Stimulated activated CD4-positive, alpha-beta T cell treated with anti-CD3 and anti-CD28 coated beads, Interleukin-2, amount 100 ng/mL, for 24 hours (primary cell): ENCODE measurements at places on chromosomes 4 and X.

DNA sequence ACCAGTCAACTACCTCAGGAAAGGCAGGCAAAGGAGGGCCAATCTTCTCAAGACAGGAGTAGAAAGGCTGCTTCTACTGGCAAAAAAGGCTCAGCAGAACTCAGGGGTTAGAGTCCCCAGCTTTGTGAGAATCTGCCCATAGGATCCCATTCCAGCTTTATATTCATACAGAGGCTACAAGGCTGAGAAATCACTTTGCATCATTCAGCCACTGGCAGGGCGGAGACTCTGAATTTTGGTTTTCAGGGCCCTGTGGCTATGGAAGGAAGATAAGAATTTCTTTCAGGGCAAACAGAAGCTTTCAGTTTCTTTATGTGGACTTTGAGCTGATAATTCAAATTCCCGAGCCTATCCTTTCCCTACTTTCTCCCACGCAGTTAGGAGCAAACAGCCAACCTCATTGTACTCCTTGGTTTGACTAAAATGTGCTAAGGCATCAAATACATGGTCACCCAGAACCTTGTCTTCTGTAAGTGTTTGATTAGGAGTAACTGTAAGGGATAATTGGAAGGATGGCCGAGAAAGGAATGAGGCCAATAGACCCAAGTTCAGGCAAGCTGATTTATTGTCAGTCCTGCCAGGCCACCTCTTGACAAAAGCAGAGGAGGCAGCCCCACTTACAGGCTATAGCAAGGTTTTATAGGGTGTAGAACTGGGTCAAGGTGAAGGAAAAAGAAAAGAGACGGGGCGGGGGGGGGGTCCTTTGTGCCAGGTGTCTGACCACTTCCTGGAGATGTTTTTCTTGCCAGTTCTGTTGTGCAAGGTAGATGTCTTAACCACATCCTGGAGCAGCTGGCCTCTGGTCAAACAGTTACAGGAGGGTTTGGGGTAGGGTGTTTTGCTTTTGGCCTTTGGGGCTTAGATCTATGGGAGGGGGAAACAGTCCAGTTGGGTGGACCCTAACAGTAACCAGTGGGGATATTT is 165.3 kb upstream of the PPP1R2C start:
- DNase-seq = no peak

- no peak for DNase-seq
These were observed 370.2 kb upstream of the GRIA3 start for GRCh38 chrX:122813876-122814275.

- DNase-seq = no peak
These were observed 203.1 kb downstream of the FBXO8 start for GRCh38 chr4:174080361-174080760.

GRCh38 chr4:91267543-91267942 is 1036.2 kb upstream of the GRID2 start:
- DNase-seq = no peak

- peak; percentile 19 for DNase-seq
These were observed 146.3 kb upstream of the RPS6KA3 start for GRCh38 chrX:20412871-20413486.

- DNase-seq = no peak
These were observed 134.3 kb downstream of the BMPR1B start for GRCh38 chr4:94892051-94892450.

DNA sequence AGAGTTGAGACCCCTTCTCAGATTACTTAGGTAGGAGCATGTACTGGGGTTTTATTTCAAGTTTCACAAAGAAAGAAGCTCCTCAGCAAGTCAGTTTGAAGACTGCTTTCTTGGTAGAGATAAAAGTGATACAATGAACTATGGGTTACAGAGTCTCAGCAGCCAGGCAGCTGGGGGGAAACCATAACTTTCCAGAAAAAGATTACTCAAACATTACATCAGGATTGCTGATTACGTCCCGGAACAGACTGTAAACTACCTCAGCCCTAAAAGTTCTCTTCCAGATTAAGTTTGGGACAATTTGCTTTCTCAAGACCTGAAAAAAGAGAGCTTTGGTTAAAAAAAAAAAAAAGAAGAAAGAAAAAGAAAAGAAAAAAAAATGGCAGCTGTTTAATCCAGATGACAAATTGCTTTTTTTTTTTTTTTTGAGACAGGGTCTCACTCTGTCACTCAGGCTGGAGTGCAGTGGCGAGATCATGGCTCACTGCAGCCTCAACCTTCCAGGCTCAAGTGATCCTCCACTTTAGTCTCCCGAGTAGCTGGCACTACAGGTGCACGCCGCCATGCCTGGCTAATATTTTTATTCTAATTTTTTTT is 16.6 kb downstream of the SAT1 start:
- DNase-seq = no peak

- peak; percentile 62 for DNase-seq
These were observed at the start of gene PHKA2 for GRCh38 chrX:18983666-18984380. Gene PHKA2 (minus strand): TSS chrX:18984114. CDS start chrX:18983932, 182 bp downstream.

- no peak for DNase-seq
These were observed 436.7 kb upstream of the AADAT start for GRCh38 chr4:170526471-170526870.

- DNase-seq = no peak
These were observed 2.0 kb upstream of the SYP start for GRCh38 chrX:49202022-49202421.

GRCh38 chr4:133152330-133152821 is 3.3 kb downstream of the PCDH10 start:
- DNase-seq = no peak

- DNase-seq = no peak
These were observed 65.3 kb downstream of the ENOPH1 start for GRCh38 chr4:82495666-82496065.

DNA sequence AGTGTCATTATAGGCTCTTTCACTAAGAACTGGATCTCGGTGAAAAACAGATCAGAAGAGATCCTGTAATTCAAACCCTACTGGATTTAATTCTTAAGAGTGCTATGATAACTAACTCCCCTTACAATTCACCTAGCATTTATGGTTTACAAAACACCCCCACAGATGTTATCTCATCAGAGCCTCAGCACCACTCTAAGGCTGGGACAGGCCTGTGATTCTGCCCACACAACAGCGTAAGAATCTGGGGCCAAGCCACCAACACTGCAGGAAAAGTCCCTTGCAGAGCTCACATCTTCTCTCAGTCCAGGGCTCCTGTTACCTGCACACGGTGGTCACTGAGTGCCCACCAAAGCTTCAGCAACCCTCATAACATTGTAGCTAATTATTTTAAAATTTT is 8.9 kb downstream of the MFAP3L start:
- no peak for DNase-seq

GRCh38 chr4:24805067-24805466 is 9.7 kb downstream of the SOD3 start:
- DNase-seq = no peak

GRCh38 chrX:39459204-39459603 is 638.6 kb downstream of the BCOR start:
- DNase-seq = no peak

- no peak for DNase-seq
These were observed at the start of gene BMP3 for GRCh38 chr4:81030061-81030980. Gene BMP3 (plus strand): TSS chr4:81030708. CDS start chr4:81031285, 577 bp downstream.

DNA sequence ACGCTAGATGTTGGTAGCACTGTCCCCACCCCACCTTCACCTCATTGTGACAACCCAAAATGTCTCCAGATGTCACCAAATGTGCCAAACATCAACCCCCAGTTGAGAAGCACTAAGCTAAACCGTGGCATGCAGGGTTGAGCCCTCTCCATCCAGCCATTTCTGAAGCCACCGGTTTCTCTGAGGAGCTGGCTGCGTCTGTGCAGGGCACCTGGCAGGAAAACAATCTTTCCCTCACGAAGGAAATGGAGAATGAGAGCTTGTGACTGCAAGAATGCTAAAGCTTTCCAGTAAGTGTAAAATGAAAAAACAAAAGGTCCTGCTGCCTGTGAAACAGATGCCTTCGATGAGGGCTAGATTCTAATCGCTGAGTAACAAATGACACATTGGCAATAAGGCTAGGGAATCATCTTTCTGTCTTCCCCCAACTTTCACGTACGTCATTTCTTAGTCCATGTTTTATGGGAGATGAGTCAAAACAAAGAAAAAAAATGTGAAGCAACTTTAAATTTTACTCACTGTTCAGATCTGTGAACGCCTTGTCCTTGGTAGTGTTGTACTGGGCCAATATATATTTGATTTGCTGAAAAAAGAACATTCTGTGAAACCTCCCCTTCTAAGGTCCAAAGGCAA is 59.9 kb downstream of the PROM1 start:
- no peak for DNase-seq

DNA sequence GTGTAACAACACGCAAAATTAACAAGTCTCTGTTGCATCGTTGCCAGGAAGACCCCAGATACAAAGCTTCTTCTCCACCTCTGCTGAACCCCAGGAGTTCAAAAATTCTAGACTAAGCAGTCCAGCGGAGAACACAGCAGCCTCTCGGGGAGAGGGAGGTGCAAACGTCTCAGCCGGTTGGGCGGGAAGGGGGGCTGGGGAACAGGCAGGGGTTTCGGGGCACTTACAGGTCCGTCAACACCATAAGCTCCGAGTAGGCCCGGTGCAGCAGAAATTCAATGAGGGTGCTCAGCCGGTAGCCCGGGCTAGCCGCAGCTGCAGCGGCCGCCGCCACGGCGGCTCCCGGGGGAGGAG is 394 bp downstream of the MED14 start:
- peak; percentile 25 for DNase-seq

DNA sequence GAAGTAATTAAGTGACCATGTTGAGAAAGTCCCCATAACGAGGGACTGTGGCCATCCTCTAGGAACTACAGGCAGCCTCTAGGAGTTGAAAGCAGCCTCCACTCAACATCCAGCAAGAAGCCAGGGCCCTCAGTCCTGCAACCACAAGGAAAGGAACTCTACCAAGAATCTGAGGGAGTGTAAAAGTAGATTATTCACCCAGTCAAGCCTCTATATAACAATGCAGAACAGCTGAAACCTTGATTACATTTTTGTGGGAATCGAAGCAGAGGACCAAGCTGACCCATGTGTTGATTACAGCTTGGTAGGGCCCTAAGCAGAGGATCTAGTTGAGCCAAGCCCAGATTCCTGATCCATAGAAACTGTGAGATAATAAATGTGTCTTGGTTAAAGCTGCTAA is 17.1 kb downstream of the RPS6KA6 start:
- no peak for DNase-seq

GRCh38 chr4:147220833-147221232 is 260.1 kb upstream of the EDNRA start:
- DNase-seq = no peak

DNA sequence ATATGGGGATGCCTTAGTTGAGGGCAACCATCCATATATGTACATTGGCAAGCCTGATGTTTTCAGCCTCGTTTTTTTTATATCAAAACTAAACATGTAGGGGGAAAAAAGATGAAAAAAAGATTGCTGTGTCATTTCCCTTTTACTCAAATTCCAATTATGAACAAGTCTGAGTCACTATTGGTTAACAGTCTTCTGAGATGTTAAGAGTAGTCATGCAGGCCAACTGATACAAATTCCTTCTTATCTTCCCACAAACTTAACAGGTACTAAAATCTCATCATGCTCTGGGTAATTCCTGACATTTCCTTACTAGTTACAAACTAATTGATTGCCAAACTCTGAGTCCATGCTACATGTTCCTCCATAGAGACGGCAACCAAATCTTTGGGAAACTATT is 222.1 kb downstream of the FRMPD4 start:
- DNase-seq = no peak

DNA sequence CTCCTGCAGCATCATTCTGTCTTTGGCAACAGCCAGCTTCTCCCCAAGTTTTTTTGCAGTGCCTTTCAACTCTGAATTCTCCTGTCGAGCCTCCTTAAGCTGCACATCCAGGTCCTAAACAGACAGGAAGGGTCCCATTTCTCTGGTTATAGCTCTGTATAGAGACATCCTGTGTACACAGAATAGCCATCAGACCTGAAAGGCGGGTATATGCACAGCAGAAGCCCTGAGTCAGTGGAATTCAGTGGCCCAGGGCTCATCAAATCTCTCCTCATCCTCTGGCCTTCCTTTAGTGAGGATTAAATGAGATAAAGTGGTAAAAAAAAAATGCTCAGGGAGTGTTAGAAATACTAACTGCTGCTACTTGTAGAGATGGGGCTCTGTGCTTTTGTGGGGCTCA is 73.8 kb downstream of the FAM184B start:
- DNase-seq = no peak

DNA sequence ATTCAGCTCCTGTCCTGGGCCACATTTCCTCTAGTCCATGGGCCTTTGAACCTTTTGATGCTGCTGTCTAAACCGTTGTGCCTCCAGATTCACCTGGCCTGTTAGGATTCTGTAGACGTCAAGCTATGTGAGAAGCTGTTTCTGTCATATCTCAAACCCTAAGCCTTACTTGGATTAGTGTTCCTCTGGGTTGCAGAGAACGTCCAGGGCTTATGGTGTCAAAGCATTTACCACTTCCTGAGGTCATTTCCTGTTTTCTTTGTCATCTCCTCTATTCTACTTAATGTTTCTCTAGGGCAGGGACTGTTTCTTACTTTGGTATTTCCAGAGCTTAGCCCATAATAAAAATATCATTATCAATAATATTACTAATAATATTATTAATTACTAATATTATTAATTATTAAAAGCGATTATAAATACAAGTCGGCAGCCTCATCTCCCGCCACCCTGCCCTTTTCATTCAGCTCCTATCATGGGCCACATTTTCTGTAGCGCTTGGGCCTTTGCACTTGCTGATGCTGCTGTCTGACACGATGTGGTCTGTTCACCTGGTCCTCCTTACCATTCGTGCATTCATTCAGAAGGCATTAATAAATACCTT is 19.1 kb downstream of the PRIMPOL start:
- no peak for DNase-seq

DNA sequence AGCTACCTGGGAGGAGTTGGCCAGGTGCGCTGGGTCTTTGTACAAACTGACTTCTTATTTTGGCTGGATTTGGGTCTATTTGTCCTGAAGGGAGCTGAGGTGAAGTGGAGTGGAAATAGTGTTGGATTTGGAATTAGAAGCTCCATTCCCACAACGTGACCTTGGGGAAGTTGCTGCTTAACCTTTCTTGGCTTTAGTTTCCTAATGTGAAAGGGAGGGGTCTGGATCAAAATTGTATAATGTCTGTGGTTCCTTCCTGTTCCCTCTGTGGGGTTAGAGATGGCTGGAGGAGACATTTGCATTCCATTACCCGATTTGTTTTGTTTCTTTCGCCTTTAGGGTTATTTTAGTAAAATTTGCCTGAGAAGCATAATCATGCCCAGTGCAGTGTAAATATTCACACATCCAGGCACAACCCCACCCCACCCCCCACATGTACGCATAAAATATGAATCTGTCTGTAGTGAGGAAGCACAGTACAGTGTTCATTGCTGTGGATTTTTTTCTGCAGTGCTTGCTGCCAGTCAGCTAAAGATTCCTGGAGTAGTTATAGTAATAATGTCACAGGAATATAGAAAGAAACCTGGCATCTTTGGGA is 21.5 kb downstream of the JADE1 start:
- no peak for DNase-seq

DNA sequence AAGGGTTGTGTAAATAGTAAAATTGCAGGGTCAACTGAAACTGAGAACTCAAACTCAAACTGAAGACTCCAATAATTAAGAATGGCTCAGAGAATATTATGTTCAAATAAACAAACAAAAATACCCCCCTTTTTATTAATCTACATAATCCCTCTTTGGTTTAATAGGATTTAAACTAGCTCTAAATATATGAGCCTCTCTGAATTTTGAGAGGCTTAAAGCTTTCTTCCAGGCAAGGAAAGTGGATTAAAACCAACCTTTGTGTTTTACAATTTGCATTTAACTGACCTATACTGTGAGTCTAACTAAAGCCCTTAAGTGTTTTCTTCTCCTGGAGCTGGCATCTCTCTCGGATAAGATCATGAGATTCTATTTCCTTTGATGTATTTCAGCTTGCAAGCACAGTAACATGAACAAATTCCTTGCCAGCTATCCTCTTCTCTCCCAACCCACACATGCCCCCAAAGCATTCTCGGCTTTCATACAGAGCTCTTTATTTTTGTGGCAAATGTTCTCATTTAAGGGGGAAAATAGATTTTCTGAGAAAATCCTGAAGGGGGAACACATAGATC is 1310.8 kb upstream of the AGA start:
- no peak for DNase-seq
